Stimulated activated CD8-positive, alpha-beta memory T cell treated with anti-CD3 and anti-CD28 coated beads, Interleukin-15, amount 100 ng/mL, for 24 hours (primary cell): ENCODE measurements at places on chromosomes 2 and 18.

DNA sequence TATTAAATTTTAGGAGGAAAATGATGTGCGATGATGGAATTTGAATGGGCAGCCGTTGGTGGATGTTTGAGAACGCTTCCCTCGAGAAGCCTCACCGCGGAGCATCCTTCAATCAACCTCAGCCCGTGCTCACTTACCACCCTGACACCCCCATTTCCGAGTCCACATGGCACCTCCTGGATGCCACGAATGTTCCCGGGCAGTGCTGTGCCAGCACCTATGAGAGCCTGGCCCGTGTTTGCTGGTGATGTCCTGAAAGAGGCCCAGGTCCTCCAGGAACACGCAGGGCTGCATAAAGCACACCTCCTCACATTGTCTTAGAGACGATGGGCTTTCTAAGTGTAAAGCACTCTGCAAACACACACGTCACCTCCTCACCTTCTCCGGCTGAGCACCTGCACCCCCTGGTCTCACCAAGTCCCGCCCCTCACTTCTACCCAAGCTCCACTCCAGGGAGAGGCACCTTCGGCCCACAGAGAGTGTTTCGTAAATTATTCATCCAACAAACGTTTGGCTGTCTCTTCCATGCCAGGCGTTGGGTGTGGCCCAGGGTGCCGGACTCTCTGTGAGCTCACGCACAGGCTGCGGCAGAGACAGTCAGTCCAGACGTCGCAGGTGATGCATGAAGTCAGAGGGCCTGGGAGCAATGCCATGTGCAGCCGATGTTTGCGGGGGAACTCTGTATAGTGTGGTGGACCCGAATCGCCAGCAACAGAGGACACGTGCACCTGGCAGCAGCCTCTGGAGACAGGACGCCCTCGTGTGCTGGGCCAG lies 150.0 kb downstream of the TPO start:
- no peak for DNase-seq

- DNase-seq: no peak
These were observed 208.5 kb upstream of the FN1 start for GRCh38 chr2:215644233-215644897.

- no peak for DNase-seq
These were observed 9.4 kb upstream of the GNLY start for GRCh38 chr2:85684806-85685205.

- DNase-seq: no peak
These were observed 260.0 kb downstream of the FIGN start for GRCh38 chr2:163475815-163476214.
